ENCODE measurements at places on chromosomes 12 and 14.

GRCh38 chr14:76169776-76170175 lies 18.1 kb downstream of the GPATCH2L start:
- no peak for DNase-seq

DNA sequence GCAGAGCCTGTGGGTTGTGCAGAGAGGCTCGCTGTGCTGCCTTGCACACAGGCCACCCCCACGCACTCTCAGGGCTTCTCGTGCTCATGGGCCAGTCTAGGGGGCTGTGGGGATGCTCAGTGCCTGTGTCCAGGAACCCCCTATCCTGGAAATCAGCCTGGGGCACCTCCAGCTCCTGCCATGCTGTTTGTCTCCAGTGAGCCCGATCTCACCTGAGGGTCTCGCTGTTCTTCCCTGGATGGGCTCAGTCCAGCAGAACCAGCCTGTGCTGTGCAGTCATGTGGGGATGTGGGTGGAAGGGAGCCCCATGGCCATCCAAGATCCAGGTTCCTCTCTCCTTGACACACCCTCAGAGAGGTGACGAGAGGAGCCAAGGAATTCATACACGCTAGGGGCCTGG lies 26.7 kb downstream of the SERPINA1 start:
- DNase-seq: no peak

DNA sequence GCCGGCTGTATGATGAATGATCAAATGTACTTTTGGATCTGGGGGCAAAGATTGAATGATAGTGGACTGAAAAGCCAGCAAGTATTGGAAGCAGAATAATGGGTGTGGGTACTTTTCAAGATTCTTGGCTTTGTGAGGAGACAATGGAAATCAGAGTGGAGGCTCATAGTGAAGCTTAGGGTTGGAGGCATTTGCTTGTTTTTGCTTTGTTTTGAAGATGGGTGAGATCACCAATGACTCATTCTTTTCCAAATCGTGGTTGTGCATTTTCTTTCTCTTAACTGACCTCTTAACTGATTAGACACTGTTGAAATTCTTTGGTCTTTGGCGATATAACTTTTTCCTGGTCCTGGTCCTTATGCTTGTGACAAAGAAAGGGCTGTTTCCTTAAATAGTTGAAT lies 54.4 kb downstream of the PELI2 start:
- no peak for DNase-seq

DNA sequence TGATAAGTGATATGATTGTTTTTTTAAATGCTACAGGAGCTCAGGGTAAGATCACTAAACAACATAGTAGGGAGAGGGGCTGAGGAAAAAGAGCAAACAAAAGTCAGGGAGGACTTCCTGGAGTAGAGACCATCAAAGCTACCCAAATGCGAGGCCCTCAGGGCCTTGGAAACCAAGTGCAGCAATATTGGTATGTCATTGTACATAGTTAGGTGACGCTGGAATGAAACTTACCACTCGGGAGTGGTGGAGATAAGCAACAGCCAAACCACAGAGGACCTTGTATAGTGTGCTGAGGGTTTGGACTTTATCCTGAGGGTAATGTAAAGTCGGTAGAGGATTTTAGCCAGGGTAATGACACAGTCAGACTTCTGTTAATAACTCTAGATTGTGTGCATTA lies 13.8 kb downstream of the KITLG start:
- no peak for DNase-seq

DNA sequence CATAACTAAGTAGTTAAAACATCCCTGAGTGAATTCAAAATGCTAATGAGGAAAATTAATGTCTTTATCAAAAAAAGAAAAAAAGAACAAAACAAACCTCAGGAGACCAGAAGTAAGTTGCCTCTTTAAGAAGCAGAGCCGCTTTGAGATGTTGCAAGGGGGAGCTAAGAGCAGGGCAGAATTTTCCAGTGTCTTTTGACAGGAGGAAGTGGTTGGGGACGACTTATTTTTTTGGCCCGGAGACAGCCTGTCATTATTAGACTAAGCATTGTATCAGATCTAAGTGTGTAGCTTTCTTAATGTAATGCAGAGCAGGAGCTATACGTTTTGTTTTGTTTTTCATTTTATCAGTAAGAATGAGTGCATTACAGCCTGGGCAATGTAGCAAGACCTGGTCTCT lies 206.6 kb downstream of the CACNA1C start:
- no peak for DNase-seq

- DNase-seq: no peak
Observed at GRCh38 chr14:23137813-23138535, 18.9 kb upstream of the CEBPE start.

- no peak for DNase-seq
Observed at GRCh38 chr12:5318874-5319273, 113.0 kb upstream of the NTF3 start.

DNA sequence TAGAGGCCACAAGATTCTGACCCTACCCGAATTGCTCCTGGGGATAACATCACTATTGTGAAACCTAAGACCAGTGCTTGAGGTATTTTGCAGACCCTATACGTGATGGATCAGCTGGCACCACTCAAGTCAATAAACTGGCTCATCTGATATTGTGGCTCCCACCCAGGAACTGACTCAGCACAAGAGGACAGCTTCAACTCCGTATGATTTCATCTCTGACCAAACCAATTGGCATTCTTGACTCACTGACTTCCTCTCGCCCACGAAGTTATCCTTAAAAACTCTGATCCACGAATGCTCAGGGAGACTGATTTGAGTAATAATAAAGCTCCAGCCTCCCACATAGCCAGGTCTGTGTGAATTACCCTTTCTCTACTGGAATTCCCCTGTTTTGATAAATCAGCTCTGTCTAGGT lies 1036.1 kb upstream of the TMEM132C start:
- no peak for DNase-seq

DNA sequence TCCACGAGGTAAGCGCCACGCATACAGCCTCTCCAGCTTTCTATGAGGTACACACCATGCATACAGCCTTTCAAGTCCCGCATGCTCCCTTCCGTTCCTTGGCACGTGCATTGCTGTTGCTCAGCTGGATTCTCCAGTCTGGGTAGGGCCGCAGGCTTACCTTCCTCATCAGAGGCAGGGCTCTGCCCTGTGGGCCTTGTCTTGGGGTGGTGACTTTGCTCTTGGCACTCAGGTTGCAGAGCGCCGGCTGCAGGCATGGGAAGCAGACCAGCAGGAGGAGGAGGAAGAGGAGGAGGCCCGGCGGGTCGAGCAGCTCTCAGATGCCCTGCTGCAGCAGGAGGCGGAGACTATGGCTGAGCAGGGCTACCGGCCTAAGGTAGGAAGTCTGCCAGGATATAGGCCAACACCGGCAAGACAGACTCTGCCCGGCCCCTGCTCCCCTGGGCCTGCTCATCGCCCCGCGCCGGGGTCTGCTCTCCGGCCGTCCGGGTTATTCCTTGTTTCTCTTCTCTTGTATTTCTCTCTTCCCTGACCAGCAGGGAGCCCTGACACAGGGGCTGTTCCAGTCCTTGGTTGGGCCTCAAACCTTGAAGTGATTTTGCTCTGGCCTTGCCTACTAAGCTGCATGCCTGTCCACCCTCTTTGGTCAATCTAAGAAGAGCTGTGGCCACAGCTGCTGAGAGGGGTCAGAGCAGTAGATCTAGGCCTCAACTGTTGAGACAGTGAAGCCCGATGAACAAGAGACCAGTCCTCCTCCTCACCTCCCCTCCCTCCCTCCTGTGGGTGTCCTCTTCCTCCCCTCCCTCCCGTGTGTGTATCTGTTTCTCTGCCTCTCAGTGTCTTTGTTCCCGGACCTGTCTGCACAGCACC lies 15.3 kb downstream of the TCHP start:
- no peak for DNase-seq

- DNase-seq: no peak
Observed at GRCh38 chr12:98243190-98243589, 272.2 kb upstream of the TMPO start.

GRCh38 chr12:69598174-69598753 lies 12.4 kb downstream of the LRRC10 start:
- no peak for DNase-seq

DNA sequence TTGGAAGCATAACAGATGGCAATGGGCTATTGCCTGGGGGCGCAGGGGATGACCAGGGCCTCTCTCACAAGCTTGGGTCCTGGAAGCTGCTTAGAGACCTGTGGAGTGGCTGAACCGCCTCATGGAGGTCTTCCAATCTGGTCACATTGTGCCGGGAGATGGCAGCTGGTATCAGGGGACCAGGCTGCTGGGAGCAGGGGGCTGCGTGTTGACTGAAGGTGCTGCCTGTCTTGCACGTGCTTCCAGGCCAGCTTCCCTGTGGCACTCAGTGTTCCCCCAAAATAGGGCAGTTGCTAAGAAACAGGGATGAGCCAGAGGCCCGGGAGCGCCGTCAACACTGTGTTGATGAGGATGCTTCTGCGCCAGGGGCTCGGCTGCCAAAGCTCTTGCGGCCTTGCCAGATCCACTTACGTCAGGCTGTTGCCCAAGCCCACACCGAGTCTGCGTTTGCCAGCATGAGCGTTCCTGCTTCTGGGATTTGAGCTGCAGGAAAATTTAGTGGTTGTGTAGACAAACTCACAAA lies 39.8 kb downstream of the ELK3 start:
- DNase-seq: no peak

GRCh38 chr14:59214702-59215302 lies 26.3 kb downstream of the DAAM1 start:
- no peak for DNase-seq

DNA sequence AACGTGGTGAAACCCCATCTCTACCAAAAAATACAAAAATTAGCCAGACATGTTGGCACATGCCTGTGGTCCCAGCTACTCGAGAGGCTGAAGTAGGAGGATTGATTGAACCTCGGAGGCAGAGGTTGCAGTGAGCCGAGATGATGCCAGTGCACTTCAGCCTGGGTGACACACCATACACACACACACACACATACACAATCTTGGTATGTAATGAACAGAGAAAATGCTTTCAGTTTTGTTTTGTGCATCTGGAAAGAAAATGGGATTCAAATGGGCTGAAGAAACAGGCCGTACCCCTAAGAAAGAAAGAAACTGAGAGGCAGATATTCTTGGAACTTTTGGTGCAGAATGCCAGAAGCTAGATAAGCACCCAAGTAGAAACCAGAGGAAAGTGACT lies 107.2 kb downstream of the PDE3A start:
- DNase-seq: no peak

DNA sequence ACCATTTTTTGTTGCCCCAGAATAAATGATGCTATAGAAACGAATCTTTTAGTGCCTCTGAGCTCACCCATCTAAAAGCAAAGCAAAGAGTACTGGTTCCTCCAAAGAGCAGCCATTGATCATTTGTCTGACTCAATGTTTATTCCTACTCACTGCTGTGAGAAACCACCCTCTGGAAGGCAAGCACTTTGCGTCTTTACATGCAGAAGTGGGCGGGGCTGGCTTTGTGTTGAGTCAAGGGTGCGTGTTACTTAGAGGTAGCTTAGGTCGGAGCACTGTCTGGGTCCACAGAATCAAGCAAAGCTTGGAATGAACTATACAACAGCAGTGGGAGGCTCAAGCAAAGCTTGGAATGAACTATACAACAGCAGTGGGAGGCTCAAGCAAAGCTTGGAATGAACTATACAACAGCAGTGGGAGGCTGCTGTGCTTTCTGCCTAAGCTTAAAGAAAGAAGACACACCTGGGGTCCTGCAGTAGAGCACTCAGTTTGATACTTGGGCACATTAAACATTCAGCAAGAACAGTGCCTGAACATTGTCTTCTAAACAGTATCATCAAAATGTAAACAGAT lies 77.2 kb upstream of the PRICKLE1 start:
- no peak for DNase-seq

GRCh38 chr12:64500394-64500793 lies 48.5 kb downstream of the TBK1 start:
- DNase-seq: no peak

DNA sequence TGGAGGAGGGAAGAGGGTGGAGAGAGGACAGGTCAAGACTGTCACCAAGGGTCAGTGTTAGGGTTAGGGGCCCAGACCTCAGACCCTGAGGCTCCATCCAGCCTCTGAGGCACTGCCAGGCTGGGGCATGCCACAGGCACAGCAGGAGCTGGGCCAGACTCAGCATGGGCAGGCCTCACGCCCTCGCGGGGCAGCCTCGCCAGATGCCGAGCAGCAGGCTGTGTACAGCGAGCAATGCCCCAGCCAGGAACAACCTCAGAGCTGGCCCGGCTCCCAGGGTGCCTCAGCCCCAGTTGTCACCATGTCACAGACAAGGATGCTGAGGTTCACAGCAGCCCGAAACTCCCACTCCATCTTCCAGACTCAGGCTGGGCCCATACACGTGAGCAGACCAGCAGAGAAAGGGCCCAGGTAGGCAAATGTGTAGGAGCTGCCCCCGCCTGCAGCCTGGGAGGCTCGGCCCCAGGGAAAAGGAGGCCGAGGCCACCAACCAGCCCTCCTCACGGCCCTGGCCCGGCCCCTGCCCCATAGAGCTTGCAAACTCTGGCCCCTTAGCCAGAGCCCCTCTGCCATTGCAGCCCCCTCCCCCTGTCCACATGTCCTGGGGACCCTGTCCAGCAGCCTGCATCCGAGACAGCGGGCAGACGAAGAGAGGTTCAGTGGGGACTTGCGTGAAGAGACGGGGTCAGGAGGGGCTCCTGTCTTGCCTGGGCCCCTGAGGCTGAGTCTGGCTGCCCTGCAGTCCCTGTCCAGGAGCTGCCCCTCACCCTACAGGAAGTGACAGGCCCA lies 7.5 kb downstream of the C14orf180 start:
- no peak for DNase-seq

- DNase-seq: no peak
Observed at GRCh38 chr14:68634874-68635595, 157.8 kb downstream of the ZFP36L1 start.

DNA sequence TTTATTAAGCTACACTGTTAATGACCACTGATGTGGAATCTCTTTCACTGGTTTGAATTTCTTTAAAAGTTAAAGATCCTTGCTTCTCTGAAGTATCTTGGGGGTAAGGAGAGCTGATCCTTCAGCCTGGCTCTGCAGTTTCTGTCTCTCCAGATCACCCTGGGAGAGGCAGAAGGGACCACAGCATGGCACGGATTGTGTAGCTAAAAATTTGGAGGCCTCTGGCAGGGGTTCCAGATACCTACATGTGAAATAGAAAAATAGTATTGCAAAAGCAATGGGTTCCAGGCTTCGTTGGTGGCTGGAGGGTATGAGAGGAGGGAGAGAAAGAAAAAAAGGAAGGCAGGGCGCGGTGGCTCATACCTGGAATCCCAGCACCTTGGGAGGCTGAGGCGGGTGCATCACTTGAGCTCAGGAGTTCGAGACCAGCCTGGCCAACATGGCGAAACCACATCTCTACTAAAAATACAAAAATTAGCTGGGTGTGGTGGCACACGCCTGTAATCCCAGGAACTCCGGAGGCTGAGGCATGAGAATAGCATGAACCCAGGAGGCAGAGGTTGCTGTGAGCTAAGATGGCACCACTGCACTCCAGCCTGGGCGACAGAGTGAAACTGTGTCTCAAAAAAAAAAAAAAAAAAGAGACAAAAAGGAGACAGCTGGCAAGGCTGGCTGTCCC lies 3.4 kb downstream of the CHST11 start:
- DNase-seq: no peak

- no peak for DNase-seq
Observed at GRCh38 chr12:112969547-112970306, 8.6 kb upstream of the OAS2 start.

- DNase-seq: no peak
Observed at GRCh38 chr12:89947437-89948270, 239.0 kb upstream of the ATP2B1 start.

Measured in CD4-positive, alpha-beta T cell treated with Interleukin-6 for 4 hours (primary cell).